ENCODE measurements at places on chromosomes 3 and 15.

- DNase-seq = no peak
Measured at GRCh38 chr3:142098964-142099363, 50.4 kb downstream of the TFDP2 start.

DNA sequence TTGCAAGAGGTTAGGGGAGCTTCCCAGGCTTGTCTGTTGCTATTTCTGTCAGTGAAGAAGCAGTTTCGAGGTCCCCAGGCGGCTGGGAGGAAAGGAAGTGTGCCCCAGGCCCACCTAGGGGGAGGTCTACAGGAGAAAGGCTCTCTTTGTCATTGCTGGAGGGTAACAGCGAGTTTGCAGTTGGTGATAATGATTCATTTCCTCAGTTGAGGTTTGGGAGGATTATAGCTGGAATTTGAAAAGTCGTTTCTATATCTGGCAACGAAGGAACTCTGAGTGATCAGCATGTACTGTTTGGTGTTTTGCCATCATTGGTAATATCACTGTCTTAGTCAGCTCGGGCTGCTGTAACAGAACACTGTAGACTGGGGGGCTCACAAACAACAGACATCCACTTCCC, 65.5 kb upstream of the UBE3A start:
- no peak for DNase-seq

DNA sequence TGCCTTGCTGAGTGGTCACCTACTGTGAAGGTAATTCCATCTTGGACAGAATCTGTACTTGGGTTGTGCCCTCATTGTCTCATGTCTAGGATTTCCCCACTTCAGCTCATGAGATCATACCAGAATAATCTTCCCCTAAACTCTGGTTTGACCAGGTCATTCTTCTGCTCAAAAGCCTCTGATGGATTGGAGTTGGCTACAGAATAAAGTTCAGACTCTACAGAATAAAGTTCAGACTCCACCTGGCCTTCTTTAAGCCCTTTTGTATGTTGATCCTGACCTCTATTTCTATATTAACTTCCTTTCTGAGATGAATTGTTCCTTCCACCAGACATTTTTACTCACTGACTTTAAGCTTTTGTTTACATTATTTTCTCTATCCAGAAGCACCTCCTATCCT, 6.4 kb upstream of the GLCE start:
- no peak for DNase-seq

GRCh38 chr3:172065967-172066762, 26.8 kb downstream of the FNDC3B start:
- DNase-seq = no peak

DNA sequence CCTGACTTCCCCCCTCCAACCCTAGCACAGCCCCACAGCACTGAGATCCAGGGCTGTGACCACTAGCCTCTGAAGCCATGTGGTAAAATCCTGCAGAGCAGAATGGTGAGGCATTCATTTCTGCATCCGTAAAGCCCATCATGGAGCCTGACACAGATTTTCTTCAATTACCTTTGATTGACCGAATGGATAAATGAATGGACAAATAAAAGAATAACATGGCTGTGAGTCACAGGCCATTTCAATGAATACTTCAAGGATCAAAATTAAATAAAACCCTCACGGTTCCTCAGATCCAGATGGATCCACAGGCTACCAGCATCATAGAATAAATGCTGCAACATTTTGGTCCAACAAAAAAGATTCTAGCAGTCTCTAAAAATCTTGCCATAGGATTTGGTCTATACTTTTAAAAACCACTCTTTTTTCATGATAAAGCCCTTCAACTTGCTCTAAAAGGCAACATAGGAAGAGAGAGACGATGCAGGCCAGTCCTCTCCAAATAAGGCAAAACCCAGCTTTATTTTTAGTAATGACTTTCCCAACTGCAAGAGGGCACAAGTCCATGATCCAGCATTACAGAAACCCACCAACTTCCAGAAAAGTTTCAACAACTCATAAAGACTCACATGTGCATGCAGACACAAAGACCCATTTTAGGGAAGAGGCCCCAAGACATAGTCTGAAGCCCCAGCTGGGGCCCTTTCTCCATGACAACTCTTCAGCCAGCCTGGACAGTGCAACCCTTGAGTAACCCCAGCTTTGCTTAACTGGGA, 52.4 kb upstream of the MRPS22 start:
- no peak for DNase-seq

DNA sequence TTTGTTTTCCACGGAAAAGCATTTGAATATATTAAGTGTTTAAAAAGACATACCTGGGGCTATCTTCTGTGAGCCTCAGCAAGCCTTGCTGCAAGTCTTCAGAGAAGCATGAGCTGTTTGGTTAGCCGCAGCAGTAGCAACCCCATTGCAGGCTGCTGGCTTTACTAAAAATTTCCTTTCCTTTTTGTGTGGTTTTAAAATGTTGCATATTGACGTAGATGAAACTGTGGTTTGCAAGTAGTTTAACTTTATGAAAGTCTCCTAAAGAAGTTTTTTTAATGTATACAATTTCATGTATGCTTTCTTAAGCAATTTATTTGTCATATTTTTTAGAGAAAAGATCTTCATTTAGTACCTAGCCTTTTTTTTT, at the start of gene GPR171:
Gene GPR171 (minus strand): TSS at position 166 of the 370 bp plus-strand sequence. CDS start 3,830 bp downstream, outside the sequence.
- DNase-seq = no peak

- no peak for DNase-seq
Measured at GRCh38 chr15:31977812-31978661, 52.3 kb upstream of the CHRNA7 start.

DNA sequence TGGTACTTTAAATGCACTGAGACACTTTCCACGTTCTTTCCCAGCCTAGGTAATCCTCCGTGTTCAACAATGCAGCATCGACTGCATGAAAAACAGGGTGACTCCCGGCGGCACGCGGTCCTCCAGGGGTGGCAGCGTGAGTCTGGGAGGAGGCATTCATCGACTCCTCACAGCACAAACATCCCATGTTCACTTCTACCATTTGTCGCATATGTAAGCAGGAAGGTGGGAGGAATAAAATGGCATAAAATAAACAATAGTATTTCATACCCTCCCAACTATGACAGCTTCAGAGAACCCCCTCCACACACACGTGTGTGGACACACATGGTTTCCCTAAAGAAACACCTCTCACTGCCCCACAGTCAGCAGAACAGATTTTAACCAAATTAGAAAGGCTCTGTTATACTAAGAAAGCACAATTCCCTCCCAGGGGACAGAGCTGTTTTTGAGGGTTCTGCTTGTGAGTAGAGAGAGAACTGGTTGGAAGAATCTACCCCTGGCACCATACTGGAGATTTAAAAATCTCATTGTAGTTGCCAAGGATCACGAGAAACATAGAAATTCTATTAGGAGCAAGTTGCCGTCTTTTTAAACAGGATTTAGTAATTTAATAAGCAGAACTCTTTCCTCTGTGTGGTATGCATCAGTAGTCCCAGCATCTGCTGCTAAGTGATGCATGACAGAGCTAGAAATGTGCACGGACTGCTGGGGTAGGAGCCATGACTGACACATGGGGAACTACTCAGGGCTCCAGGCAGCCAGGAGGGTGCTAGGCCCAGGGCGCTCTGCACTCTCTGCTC, 6.0 kb downstream of the FAM43A start:
- no peak for DNase-seq
